ENCODE measurements at places on chromosomes 2 and 18. TPM values are rescaled to one million over a fixed set of nuclear protein-coding genes. Genes with fewer than 3 reads are reported as not detected.

- no peak overlapping the region for H3K27ac ChIP-seq
- H3K4me3 ChIP-seq = peak overlapping the region; percentile 93
- H3K4me1 ChIP-seq = peaks cover 18% of the 10 kb centered on the region
- no peaks in the 10 kb centered on the region for H3K27me3 ChIP-seq
Measured at GRCh38 chr2:175166216-175166824, 1.7 kb downstream of the ATF2 start.

GRCh38 chr2:20660506-20661420 is 6.2 kb upstream of the GDF7 start:
- H3K4me3 ChIP-seq = no peak overlapping the region
- no peaks in the 10 kb centered on the region for H3K36me3 ChIP-seq
- DNase-seq = no peak

GRCh38 chr18:79796531-79797405 is 970 bp upstream of the KCNG2 start:
- no peak overlapping the region for H3K27ac ChIP-seq
- H3K36me3 ChIP-seq = peaks cover 2% of the 10 kb centered on the region
- peaks cover 11% of the 10 kb centered on the region for H3K4me1 ChIP-seq
- peaks cover 44% of the 10 kb centered on the region for H3K27me3 ChIP-seq
- H3K4me3 ChIP-seq = peak overlapping the region; percentile 65
- no peak for DNase-seq

The NEU2 gene
- total RNA-seq = not detected

The SPR gene
- total RNA-seq = 0.60 TPM

Data from activated naive CD8-positive, alpha-beta T cell treated with anti-CD3 and anti-CD28 coated beads, Interleukin-2, amount 10 ng/mL, durations not matched to agents 7 days and 5 days (primary cell).